ENCODE measurements at places on chromosomes 2 and 18.

DNA sequence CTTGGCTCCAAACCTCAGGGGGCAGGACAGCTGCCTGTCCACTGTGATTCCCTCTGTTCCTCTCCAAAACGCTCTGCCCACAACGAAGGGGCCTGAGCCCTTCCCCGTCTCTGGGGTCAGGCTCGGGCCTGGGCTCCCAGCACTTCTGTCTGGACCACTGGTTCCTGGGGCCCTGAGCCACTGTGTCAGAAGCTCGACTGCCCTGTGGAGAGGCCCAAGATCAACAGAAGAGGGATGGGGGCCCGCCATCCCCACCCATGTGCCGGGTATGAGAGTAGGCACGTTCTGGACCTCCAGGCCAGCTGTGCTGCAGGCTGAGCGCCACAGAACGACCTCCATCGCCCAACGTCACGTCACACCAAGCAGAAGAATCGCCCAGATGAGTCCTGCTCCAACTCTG, 119.9 kb upstream of the HS6ST1 start:
- DNase-seq, result no peak

DNA sequence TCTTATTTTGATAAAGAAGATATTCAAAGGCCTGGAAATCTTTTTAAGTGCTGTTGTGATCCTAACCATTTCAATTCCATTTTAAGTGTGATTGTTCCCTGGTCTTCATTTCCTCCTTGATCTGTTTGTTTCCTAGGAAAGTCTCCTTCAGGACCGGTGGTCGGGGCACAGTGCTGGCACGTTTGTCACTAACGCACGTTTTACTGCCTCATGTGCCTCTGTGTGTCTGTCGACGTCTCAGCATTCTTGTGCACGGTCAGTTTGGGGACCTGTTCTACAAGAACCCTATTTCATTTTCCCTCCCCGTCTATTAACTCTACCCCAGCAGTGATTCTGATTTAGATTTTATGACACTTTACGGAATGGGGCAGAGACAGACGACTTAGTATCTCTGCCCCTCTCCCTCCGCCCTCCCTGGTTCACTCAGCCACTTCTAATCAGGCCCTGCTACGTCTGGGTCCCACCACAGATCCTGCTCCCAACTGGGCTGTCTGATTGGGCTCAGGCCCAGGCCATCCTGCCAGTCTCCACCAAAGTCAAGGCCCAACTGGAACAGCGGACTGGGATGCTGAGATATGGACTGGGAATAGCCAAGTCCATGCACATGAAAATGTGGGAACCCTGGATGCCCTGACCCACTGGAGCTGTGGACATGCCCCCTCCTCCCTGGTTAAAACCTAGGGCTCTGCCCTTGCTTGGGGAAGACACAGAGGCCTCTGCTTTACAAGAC, 95.6 kb downstream of the TWIST2 start:
- no peak for DNase-seq

DNA sequence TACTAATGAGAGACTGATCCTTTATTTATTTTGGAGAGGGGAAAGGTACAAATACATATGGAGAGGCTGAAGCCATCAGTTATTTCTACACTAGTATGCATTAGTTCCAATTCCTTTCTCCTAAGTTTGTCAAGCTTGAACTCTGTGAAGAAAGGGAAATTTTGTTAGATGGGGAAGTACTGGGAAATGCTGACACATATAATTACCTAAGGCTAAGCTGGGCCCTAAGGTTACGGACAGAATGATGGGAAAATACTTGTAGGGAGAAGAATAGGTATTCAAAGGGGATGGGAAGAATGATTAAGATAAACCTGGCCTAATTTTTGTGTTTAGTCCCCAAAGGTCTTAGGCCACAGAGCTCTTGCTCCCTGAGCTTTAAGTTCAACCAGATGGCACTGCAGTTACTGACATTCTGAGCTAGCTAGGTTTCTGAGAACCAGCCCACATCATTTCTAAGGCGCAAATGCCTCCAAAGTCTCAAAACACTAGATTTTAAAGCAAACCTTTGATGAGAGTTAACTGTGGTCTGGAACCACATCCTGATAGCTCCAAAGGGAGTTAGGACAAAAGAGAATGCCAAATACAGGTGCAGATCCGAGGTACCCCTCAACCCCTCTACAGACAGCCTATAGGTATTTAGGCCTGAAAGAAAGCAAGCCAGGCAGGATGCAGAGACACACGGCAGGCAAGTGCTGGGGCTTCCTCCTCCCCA, 2.7 kb downstream of the TMEM163 start:
- no peak for DNase-seq

DNA sequence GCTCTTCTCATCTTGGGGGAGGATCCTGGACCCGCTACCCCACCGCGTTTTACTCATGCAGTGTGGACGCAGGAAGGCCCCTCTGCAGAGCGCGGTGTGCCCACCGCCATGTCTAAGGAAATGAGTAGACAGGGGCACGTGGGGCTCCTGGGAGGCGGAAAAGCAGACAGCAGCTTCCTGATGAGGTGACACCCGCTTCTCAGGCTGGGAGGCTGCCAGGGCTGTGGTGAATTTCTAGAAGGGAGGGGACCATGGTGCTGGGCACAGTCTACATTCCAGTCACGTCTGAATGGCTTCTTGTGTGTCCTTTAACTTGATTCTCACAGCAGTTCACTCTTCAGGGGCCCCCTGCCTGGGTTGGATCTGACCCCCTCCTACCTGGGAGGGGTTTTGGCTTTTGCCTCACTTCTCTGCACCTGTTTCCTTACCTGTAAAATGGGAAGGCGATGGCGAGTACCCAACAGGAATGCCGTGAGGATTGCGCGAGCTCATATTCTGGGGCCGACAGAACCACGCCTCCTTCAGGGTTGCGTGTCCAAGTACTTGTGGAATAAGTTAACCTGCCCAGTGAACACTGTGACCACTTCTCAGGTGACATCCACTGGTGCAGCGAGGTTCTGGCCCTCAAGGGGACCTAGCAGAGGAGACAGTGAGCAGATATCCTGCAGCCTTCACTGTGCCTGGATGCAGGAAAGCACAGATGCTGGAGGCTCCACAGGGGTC, 32.3 kb upstream of the MBP start:
- DNase-seq, result no peak

GRCh38 chr18:78813936-78814710, 165.5 kb upstream of the SALL3 start:
- no peak for DNase-seq

GRCh38 chr2:33136566-33136965, 189.8 kb downstream of the LTBP1 start:
- DNase-seq, result no peak

- no peak for DNase-seq
Measured at GRCh38 chr2:205292665-205293295, 389.5 kb upstream of the NRP2 start.

- no peak for DNase-seq
Measured at GRCh38 chr2:25145803-25146202, 22.6 kb downstream of the POMC start.

- no peak for DNase-seq
Measured at GRCh38 chr2:155115846-155116245, 417.4 kb downstream of the KCNJ3 start.

- no peak for DNase-seq
Measured at GRCh38 chr18:74819433-74820059, 221.9 kb downstream of the ZNF407 start.

DNA sequence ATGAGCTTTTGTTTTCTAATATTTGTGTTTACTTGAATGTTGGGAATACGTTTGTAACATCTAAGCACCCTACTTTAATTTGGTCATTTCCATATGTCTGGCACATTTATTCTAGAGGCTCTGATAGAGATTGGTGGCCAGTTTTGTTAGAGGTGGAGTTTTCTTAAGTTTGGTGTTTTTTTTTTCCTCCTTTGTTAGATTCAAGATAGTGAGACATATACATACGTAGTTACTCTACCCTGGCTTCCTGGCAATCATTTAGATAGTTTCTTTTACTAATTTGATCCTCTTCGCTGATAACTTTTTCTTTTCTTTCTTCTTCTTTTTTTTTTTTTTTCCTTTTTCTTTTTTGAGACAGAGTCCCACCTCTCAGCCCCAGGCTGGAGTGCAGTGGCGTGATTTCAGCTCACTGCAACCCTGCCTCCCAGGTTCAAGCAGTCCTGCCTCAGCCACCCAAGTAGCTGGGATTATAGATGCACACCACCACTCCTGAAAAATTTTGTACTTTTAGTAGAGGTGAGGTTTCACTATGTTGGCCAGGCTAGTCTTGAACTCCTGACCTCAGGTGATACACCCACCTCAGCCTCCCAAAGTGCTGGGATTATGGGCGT, 26.6 kb downstream of the SMCHD1 start:
- DNase-seq, result no peak

- no peak for DNase-seq
Measured at GRCh38 chr18:32286749-32287148, 96.9 kb downstream of the MEP1B start.

DNA sequence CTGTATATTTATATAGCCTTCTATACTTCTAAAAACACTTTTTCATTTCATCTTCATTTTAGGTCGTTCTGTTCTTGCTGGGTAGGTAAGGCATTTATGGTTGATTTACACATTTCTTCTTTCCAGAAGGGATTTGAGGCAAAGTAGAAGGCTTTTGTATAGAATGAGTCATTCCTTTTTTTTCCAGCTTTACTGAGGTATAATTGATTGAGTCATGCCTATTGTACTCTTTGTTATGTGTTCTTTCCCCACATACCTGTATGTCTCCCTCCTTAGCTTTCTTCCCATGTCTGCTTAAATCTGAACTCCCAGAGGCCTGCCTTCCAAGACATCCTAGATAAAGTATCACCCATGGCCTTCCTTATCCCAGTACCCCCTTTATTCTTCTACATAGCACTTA, 4.8 kb upstream of the CDC42EP3 start:
- no peak for DNase-seq

DNA sequence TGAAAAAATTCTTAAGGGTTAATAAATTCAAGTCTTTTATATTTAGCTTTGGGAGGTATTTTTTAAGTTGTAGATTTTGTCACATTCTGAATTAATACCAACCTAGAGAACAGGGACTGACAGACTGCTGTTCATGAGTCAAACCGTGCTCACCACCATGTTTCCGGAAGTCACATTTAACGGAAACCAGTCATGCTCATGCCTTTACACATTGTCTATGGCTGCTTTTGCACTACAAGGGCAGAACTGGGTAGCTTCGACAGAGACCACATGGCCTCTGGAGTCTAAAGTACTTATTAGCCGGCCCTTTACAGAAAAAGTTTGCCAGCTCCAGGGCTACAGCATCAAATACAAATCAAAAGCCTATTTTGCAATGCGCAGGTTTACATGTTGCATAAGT, 33.3 kb downstream of the LONRF2 start:
- no peak for DNase-seq

DNA sequence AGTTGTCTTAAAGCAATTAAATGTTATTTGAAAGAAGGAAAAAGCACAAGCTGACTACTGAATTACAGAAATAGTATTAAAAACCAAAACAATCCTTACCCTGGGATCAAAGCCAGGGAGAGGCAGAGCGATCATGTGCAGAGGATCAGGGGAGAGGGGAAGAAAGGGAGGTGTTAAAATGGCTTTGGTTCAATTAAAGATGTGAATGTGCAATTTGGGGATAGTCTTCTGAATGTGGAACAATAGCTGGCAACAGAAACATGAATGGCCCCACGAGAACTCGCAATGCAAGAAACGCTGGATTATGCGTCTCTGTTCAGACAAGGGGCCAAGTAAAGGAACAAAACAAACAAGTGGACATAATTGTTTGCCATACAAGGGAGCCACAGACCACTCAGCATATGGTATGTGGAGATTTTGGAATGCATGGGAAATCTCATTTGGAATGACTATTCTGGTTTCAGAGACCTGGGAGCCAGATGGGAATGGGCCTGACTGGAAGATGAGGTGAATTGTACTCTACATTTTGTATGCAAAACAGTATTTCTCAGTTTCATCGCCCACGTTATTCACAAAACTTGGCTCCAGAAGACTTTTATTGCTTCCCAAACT, 155.4 kb downstream of the SLC4A3 start:
- DNase-seq, result no peak

DNA sequence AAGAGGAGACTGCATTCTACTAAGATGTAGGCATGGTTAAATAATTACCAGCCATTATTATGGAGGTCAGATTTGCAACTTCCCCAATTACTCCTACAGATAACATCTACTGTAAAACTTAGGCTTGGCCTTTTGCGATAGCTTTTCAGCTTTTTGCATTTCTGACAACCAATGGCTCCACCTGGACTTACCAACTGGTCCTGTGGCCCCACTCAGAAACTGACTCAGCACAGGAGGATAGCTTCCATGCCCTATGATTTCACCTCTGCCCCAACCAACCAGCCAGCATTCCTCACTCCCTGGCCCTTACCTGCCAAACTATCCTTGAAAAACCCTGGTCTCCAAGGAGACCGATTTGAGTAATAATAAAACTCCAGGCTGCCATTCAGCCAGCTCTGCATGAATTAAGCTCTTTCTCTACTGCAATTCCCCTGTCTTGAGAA, 28.2 kb downstream of the TUBB6 start:
- no peak for DNase-seq

GRCh38 chr2:46171996-46172546, 125.1 kb upstream of the EPAS1 start:
- DNase-seq, result no peak

DNA sequence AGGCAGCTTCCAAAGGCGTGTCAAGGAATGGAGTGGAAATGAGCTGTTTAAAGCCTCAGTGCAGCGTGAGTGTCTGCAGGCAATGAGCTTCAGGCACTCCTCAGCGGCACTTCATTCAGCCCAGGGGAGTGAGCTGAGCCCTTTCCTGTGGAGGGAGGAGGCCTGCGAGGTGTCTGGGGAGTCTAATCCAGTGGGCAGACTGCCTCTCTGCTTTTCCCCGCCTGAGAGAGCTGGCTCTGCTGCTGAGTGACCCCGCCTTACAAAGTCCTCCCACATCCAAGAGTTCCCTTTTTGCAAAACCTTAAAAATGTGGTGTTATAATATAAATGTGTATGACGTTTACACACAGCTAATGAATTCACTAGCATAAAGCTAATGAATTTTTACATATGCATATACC, 7.0 kb upstream of the LDLRAD4 start:
- DNase-seq, result no peak

- no peak for DNase-seq
Measured at GRCh38 chr2:221097568-221097915, 474.6 kb downstream of the EPHA4 start.

GRCh38 chr2:126513033-126513432, 142.9 kb upstream of the GYPC start:
- DNase-seq, result no peak

DNA sequence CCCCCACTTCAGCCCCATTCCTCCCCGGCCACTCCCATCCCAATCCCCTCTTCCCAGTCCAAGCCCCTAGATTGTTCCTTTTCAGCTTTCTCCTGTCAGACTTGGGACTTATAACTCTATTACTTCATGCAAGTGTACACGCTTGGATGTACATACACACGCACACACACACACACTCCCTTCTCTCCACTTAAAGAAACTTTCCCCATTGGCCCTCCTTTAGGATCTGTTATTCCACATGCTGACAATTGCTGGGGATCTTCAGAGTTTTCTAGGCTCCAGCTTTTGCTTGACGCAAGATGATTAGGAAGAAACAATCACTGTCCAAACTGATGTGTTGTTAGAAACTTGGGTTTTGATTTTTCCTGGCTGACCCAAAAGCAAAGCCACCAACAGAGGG, 75.4 kb downstream of the CDK15 start:
- no peak for DNase-seq

- no peak for DNase-seq
Measured at GRCh38 chr2:218618102-218618860, 10.6 kb downstream of the PLCD4 start.

- no peak for DNase-seq
Measured at GRCh38 chr2:11368059-11368572, 23.7 kb upstream of the ROCK2 start.

- no peak for DNase-seq
Measured at GRCh38 chr18:36628435-36629137, 200.2 kb downstream of the TPGS2 start.

- no peak for DNase-seq
Measured at GRCh38 chr2:189549449-189549832, 31.1 kb downstream of the SLC40A1 start.

Data from lower lobe of right lung (tissue), 2 donors.